ENCODE measurements at places on chromosomes 12 and 14.

- DNase-seq, result no peak
Observed at GRCh38 chr14:21063479-21063878, 5.9 kb downstream of the RNASE8 start.

- DNase-seq, result no peak
Observed at GRCh38 chr12:126033751-126034150, 968.5 kb downstream of the AACS start.

DNA sequence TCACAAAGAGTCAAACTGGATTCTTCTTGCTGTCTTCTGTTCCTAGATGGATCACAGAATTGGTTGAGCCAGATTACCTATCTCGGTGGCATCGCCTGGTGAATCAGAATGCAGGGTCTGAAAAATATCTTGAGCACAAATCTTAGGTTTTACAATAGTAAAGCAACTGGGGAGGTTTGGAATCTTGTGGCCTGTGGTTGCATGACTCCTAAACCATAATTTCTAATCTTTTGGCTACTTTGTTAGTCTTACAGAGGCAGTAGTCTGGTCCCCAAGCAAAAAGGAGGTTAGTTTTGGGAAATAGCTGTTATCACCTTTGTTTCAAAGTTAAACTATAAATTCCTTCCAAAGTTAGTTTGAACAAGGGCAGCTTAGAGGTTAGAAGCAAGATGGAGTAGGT, 1488.5 kb upstream of the FLRT2 start:
- DNase-seq, result no peak

GRCh38 chr12:40874868-40875267, 182.6 kb downstream of the CNTN1 start:
- no peak for DNase-seq

- DNase-seq, result no peak
Observed at GRCh38 chr14:105332350-105332874, 17.9 kb downstream of the PACS2 start.

DNA sequence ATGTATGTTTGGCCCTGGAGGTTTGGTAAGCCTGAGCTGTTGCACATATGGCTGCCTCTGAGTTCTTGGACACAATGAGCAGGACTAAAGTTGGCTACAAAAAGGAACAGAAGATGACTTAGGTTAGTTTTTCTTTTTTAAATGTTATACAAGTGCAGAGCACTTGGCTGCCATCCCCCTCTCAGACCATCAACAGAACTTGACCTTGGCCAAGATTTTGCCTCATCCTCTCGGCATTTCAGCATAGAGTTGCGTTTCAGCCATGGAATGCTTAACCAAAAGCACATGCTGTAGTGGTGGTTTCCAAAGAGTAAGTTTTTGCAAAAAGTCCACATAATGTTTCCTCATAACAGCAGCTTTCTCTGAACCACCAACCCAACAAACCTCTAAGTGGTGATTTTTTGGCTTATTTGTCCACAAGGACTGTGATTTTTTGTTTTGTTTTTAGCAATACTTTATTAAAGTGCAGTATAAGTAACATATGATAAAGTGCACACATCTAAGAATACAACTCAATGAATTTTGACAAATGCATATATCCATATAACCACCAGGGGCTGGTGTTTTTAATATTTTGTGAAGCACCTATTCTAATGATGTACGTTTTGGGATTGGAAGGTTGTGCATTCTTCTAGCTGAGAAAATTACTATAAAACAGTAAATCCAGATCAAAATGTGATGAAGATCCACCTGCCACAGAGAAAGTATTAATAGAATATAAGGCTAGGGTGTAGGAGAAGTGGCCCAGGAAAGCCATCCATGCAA, 12.1 kb upstream of the GALNT16 start:
- DNase-seq, result no peak

GRCh38 chr12:22670762-22671161, 45.8 kb downstream of the ETNK1 start:
- no peak for DNase-seq

- DNase-seq, result peak; percentile 56
Observed at GRCh38 chr14:30873308-30874119, 845 bp upstream of the COCH start.

DNA sequence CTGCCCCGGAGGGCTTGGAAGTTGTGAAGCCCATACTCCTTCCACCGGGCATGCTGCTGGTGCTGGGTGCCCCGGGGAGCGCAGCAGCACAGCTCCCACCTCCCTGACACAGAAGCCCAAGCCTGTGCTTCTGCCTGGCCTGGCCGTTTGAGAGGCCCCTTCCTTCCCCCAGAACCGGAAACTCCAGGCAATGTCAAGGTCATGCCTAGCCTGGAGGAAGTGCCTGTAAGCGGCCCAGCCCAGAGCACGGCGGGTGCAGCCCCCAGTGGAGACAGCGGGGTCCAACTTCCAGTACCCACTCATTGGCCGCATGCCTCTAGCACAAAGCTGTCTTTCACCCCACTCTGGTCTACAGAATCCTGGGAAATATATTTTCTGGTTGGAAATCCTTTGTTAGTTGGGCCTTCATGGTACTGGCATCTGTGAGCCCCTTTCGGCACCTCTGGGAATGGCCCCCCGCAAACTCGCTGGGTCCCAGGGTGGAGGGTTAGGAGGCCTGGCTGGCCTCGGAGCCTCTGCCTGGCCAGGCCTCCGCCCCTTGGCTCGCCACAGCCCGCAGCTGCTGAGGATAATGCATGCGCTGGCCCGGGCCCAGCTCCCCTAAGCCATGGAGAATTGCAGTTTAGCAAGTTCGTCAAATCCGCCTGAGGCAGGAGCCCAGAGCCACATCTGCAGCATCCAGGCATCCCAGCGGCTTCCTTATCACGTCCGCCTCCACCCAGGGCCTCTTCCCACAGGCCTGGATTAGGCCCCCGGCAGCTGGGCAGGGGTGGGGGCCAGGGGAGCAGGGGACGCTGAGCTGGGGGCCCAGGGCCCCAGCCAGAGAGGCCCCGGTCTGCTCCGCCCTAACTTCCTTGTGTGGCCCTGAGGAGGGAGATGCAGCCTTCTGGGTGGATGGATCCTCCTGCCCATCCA, 48.9 kb upstream of the DLK1 start:
- no peak for DNase-seq

DNA sequence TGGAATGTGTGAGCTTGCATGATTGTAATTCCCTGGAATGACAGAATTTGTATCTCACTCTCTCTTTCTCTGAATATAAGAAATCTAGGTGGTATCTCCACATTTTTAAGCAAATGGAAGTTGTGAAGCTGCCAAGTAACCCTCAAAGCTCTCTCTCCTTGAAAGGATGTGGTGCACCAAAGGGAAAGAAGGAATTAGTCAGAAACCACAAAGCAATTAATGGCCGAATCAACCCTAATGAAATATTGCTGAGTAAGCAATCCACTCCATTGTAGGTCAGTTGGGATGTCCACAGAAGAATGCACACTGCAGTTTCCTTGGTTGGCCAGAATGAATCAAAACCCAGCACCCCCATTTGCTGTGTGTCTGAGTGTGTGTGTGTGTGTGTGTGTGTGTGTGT, 153.5 kb downstream of the KCNA5 start:
- DNase-seq, result no peak

DNA sequence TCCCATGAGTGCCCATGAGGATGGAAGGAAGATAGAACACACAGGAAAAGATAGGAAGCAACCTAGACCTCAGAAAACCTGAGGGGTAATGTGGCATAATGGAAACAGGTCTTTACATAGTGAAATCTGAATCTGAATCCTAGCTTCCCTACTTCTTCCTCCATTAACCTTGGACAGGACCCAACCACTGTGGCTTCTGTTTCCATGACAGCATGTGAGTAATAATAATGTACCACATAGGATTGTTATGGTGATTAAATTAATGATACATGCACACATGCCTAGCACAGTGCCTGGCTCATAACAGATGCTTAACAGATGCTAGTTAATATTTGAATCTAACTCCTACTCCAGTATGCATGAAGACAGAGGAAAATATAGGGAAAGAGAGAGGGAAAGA, 11.2 kb downstream of the TTC9 start:
- no peak for DNase-seq

GRCh38 chr12:130873825-130874224, 2.0 kb downstream of the RAN start:
- DNase-seq, result no peak

GRCh38 chr14:60197629-60198303, 32.6 kb upstream of the DHRS7 start:
- no peak for DNase-seq

GRCh38 chr14:24659916-24660570, 26.1 kb upstream of the GZMB start:
- DNase-seq, result no peak

GRCh38 chr12:49801141-49802063, 26.8 kb downstream of the NCKAP5L start:
- no peak for DNase-seq

GRCh38 chr12:12806784-12807516, 6.2 kb upstream of the DDX47 start:
- no peak for DNase-seq

DNA sequence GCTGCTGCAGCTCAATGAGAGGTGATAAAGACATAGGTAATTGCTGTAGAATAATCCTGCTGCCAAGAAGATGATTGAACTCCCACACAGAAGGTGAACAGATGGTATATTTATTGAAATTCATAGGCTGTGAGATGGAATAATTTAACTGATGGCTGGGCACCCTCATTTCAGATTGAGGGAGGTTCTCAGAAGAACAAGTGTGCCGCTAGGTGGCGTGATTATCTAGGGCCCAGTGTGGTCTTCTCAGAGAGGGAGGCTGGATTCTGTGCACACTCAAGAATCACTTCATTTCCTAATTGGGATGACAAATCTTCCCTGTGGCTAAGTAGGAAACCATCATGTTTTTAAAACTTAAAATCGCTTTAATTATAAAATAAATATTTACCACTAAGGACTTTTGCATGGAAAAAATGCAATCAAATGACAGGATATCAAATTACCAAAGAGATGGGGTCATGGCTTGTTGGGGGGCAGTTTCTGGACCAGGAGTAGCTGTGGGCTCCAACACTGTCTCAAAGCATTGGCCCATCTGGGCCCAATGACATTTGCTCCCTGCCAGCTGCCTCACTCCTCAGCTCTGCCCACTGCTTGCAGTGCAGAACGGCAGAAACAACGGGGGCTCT, 132.3 kb downstream of the SNAPC1 start:
- DNase-seq, result peak; percentile 41

GRCh38 chr14:62179367-62180018, 417.3 kb downstream of the SNAPC1 start:
- no peak for DNase-seq

DNA sequence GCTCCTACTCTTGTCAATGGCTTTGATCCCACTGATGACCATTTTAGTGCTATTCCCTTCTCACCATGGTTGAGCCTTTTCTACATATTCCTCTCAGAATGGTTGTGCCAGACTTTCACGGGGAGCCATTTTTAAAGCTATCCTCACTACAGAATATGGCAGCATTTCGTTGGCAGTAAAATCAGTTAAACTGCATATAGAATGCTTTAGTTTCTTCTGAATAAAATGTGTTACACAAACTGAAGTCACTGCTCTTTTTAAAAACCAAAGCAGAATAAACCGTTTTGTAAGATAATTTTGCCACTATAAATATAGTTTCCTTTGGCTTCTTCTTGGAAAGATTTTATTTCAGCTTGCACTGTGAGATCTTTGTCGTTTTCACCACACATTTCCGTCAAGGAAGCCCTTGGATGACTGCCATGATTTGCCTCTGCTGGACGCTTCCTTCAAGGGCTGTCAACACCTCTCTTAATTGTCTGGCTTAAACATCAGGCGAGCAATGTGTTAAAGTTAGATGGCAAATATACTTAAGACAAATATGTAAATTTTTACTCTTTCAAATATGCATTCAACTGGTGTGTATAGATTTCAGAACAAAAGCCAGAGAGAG, 624.2 kb downstream of the DIO2 start:
- no peak for DNase-seq

GRCh38 chr14:91352728-91353692, 64.6 kb downstream of the CCDC88C start:
- DNase-seq, result no peak

DNA sequence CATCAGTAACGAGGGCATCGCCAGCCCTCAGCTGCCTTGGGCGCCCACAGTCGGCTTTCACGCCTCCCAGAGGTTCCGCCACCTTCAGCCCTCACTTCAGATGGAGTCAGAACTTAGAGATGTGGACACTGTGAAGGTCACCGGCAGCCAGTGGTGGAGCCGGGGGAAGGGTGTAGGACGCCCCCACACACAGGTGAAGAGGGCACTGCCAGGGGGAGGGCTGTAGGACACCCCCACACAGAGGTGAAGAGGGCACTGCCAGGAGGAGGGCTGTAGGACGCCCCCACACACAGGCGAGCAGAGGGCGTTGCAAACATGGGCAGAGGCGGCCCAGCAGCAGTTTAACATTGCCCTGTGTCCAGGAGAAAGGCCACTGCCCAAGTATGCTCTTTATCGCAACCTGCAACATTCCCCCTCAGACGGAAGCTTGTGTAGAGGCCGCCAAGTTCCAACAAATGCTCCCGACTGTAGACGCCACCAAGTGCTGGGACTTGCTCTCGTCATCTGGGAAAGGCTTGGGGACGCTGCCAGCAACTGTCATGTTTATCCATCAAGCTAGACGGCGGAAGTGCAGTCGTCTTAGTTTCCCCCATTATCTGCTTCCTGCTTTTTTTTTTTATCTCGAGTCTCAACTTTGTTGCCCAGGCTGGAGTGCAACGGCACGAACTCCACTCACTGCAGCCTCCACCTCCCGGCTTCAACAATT, 4.9 kb upstream of the ANKLE2 start:
- no peak for DNase-seq

- no peak for DNase-seq
Observed at GRCh38 chr14:23612802-23613201, 23.4 kb upstream of the DHRS2 start.

GRCh38 chr14:29242755-29243754, 476.5 kb downstream of the FOXG1 start:
- no peak for DNase-seq

GRCh38 chr12:69002969-69003368, 70.0 kb upstream of the CPM start:
- no peak for DNase-seq

GRCh38 chr12:94793191-94793595, 142.8 kb upstream of the TMCC3 start:
- DNase-seq, result no peak

GRCh38 chr12:83700838-83701237, 1014.1 kb downstream of the TMTC2 start:
- DNase-seq, result no peak

GRCh38 chr14:28661171-28661772, 105.3 kb upstream of the FOXG1 start:
- no peak for DNase-seq

GRCh38 chr12:78209846-78210505, 379.3 kb downstream of the NAV3 start:
- no peak for DNase-seq

DNA sequence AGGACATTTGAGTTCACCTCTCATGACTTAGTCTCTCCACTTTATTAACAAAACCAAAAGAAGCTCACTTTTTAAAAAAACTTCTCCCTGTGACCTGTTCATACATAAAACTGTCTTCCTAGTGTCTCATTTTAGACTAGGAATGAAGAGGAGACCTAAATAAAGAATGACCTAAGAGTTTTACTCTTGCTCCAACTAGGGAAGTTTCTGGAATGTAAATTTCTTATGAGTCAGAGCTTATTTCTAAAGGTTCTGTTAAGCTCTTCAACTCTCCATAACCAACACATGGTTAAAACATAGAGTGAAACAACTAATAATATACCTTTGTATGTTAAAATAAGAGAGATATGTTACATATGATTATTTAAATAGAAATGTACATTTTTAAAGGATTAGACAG, 369.8 kb downstream of the EMP1 start:
- no peak for DNase-seq

Data from HuH-7.5 (cell line).